ENCODE measurements at places on chromosomes 13 and 19. TPM values are rescaled to one million over a fixed set of nuclear protein-coding genes. Genes with fewer than 3 reads are reported as not detected.

GRCh38 chr13:46489586-46490023 is 63.4 kb upstream of the LRCH1 start:
- no peak overlapping the region for H3K27ac ChIP-seq
- no peaks in the 10 kb centered on the region for H3K36me3 ChIP-seq
- peaks cover 9% of the 10 kb centered on the region for H3K27me3 ChIP-seq
- no peaks in the 10 kb centered on the region for H3K4me1 ChIP-seq

DNA sequence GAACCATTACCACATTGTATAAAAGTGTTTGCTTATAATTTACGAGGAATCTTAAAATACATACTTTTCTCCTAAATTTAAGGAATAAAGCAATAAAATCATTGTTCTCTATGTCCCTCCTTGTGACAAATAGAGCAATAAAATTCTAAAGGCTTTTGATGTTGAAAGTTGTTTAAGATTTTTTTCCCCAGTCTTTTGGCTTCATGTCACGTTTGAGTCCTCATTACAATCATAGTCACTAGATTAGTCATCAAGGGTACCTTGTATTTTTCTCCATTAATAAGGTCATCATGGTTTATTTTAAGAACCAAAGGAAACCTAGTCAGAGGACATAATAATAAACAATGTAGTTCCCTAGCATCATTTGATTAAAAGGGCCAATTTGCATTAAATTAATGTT is 3.2 kb downstream of the WBP4 start:
- H3K4me3 ChIP-seq, result no peak overlapping the region
- DNase-seq, result no peak
- no peak overlapping the region for H3K27ac ChIP-seq
- H3K27me3 ChIP-seq, result no peaks in the 10 kb centered on the region
- peaks cover 48% of the 10 kb centered on the region for H3K36me3 ChIP-seq
- peaks cover 3% of the 10 kb centered on the region for H3K4me1 ChIP-seq

- H3K36me3 ChIP-seq, result no peaks in the 10 kb centered on the region
- no peaks in the 10 kb centered on the region for H3K27me3 ChIP-seq
- no peak overlapping the region for H3K4me3 ChIP-seq
- no peak overlapping the region for H3K27ac ChIP-seq
- no peak for DNase-seq
Observed at GRCh38 chr13:73364736-73365135, 305.9 kb downstream of the KLF5 start.

Gene ADGRE2
- total RNA-seq, result 15.6 TPM

Gene CFD
- 50.9 TPM for total RNA-seq

Gene EDDM13
- total RNA-seq, result 3.4 TPM

Data from K562 (cell line).